Right ventricle myocardium inferior (tissue), 1 donor: ENCODE measurements at places on chromosomes 12 and 14.

- no peak for DNase-seq
Observed at GRCh38 chr14:89504602-89505313, 87.7 kb upstream of the FOXN3 start.

DNA sequence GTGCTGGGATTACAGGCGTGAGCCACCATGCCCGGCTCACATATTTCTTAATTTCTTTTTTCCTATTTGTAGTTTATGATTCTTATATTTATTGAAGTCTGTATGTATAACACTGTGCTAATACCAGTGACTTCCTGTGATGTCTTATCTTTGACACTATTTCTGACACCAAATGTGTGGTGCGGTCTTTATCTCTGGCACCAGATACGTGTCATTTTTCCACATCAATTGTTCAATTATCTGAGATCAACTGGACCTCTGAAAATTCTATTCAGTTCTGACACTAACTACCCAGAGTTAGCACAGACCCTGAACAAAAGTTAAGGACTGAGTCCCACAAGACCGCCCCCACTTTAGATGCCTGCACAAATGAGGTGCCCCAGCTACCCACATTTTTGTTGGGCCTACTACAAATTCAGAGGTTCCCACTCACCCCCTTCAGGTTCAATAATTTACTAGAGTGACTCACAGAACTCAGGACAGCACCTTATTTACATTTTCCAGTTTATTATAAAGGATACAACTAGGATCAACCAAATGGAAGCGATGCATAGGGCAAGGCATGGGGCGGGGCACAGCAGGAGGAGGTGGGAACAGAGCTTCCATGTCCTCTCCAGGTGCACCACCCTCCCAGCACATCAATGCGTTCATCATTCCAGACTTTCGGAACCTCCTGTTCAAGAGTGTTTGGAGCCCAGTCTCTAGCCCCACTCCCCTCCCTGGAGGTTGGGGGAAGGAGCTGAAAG lies 11.6 kb upstream of the SRSF9 start:
- no peak for DNase-seq

DNA sequence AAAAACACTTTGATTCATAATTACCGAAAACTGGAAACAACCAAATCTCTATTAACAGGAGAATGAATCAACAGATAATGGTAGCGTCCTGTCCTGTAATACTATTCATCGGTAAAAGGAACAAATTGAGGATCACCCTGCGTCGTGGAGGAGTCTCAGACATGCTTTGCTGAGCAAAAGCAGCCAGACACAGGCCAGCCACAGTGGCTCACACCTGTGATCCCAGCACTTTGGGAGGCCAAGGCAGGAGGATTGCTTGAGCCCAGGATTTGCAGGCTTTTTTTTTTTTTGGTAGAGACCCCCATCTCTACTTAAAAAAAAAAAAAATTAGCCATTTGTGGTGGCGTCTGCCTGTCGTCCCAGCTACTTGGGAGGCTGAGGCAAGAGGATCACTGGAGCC lies 34.1 kb upstream of the MMP17 start:
- no peak for DNase-seq

GRCh38 chr14:65210118-65210821 lies 108.0 kb upstream of the MAX start:
- DNase-seq: no peak

GRCh38 chr12:58592475-58593207 lies 327.7 kb downstream of the LRIG3 start:
- no peak for DNase-seq

GRCh38 chr12:60251091-60251490 lies 655.3 kb downstream of the SLC16A7 start:
- DNase-seq: no peak

DNA sequence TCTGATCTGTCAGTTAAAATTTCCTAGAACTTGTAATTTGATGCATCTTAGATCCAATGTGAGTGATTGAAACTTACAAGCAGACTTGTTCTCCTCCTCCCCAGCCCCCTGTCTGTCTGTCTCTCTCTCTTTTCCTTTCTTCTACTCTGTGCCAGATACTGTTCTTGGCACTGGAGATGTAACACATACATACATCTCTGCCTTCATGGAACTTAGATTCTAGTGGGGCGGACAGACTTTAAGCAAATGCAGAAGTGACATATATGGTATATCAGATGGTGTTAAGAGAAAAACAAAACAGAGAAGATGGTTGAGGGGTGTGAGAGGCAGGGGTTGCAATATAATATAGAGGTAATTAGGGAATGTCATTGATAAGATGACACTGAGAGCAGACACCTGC lies 6.6 kb downstream of the CHST11 start:
- no peak for DNase-seq

DNA sequence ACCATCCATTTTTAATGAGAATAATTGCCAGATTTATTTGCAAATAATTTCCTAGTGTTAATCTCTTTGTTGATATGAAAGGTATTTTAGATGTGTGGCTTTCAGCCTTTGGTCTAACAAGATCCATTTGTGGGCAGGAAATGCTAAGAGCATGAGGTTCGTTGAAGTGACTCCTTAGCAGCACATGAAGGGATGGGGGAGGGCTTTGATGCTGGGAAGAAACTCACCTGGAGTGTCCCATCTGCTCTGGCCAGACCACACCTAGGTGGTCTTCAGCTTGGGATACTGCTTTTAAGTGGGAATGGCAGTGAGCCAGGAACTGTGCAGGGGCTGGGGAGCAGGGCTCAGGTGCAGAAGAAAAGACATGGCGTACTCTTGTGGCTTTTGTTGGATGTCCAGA lies 13.6 kb downstream of the SFSWAP start:
- no peak for DNase-seq

DNA sequence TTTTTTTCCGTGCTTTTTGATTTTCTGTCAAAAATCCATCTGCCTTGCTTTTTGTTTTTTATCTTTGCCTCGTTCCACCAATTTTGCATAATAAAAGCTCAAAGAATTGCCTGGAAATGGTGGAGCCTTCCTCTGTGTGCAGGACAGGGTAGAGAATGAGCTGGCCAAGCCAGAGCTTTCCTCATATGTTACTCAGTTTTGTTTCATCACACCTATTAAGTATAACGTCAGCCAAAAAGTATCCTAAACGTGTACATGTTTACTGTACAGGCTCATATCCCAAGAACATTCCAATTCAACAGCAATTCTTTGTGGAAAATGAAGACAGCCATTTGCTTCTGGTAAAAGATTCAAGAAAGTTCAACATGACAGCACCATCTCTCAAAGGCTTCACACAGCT lies 191.2 kb upstream of the LMNTD1 start:
- DNase-seq: no peak

DNA sequence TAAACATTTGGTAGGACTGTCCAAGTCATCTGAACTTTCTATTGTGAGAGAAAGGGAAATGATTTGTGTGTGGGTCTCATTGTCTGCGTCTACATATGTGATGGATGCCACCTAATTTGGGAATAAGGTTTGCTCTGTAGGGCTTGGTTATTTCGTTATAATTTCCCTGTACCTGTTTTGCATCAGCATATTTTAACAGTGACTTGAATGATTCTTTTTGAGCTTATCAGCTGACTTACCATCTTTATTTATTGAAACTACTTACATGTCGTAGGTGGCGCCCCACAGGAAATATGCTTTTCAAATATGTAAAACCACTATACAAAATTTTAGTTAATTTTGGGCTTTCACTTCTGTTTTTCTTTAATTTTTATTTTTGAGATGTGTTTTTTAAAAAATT lies 56.5 kb upstream of the BCAT1 start:
- no peak for DNase-seq

- DNase-seq: no peak
Observed at GRCh38 chr12:79848339-79848738, 86.6 kb downstream of the PPP1R12A start.

DNA sequence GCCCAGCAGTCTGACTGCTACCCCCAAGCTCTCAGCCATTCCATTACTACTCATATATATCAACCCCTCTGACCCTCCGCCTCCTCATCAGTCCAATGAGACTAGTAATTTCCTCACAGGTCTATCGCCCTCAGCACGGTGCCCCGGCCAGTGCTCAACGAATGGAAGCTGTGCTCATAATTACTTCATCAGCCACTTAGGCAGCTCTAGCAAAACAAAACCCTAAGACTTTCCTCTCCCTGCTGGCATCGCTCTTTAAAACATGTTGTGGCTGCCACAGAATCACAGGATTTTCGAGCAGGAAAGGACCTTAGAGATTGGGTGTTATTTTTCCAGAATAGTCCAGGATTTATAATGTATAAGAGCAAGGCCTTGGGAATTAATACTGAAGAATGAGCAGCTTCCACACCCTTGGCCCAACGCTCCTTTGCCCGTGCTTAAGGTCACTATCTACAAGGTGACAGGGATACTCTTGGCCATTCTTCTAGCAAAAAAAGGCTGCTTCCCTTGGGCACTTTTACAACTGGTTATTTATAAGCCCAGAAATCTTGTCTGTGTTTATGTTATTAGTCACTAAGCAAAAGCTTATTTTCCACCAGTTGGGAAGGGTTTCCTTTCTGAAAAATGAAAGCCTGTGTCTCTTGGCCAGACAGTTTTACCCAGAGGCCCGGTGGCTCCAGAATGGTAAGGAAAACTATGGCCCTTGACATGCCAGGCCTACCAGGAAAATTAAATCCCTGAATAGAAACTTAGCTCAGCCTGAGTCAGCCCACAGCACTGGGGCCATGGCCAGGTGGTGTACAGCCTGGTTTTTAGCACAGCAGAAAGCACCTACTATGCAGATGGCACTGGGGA lies 47.9 kb downstream of the NUAK1 start:
- no peak for DNase-seq

GRCh38 chr12:30934811-30935210 lies 8.3 kb downstream of the TSPAN11 start:
- DNase-seq: no peak

DNA sequence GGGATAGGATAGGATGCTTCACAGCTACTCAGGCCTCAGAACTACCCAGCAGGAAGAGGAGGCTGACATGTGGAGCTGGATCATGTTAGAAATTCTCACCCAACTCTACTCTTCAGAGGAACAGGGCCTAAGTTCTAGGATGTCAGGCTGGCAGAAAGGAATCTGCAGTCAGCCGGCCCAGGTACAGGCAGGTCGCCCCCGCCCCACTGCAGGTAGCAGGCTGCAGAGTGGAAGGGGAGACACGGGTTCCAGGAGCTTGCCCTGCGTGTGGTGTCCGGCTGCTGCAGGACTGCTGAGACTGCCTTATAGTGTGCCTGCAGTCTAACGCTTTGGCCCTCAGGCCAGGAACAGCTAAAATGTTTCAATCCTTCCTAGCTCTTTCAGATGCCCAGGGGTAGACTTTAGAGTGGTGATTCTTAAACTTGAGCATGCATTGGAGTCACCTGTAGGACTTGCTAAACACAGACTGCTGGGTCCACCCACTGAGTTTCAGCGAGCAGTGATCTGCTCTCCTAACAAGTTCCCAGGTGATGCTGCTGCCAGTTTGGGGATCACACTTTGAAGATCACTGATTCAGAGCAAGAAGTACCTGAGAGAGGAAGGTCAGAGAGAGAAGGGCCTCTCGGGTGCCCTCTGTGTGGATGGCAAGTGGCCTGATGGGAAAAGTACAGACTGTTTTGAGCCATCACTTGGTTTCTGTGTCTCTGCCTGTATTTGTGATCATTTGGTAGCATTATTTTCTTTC lies 153.6 kb downstream of the PPM1H start:
- DNase-seq: no peak
